ENCODE measurements at places on chromosomes 7 and 10.

- no peak for DNase-seq
Measured at GRCh38 chr7:105989686-105990085, 26.6 kb downstream of the CDHR3 start.

- no peak for DNase-seq
Measured at GRCh38 chr7:91316426-91316825, 52.2 kb downstream of the FZD1 start.

GRCh38 chr7:12637819-12638592 lies 49.4 kb upstream of the ARL4A start:
- DNase-seq, result no peak

- no peak for DNase-seq
Measured at GRCh38 chr10:93670372-93670771, 32.0 kb downstream of the FRA10AC1 start.

DNA sequence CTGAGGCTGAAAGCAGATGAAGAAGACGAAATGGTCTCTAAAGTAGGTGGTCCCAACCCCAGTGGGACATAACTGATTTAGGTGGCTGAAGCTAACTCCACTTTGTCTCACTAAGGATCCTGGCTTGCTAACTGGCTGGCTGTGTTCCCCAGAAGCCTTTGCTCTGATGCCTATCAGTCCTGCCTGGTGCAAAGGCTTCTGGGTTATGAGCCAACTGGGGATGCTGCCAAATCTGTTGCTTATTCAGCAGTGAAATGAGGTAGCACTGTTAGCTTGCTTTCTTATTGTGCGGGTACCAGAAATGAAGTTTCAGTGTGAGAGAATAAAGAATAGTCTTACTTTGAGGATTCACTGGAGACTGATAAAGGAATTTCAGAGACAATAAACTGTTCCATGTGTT lies 18.1 kb downstream of the PRKG1 start:
- no peak for DNase-seq
